ENCODE measurements at places on chromosomes 3 and 15.

DNA sequence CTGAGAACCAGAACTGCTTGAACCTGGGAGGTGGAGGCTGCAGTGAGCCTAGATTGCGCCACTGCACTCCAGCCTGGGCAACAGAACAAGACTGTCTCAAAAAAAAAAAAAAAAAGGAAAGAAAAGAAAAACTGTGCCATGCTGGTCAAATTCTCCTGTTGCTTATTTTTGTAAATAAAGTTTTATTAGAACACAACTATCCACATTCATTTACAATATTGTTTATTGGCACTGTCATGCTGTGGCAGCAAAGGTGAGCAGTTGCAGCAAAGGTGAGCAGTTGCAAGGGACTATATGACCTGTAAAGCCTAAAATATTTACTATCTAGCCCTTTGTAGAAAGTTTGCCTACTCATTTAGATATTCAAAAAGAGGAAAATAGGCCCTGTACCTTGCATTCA is 18.3 kb downstream of the ASTE1 start:
- DNase-seq: no peak
- H3K27ac ChIP-seq: no peak overlapping the region
- H3K36me3 ChIP-seq: peaks cover 18% of the 10 kb centered on the region
- no peaks in the 10 kb centered on the region for H3K27me3 ChIP-seq
- no peaks in the 10 kb centered on the region for H3K4me1 ChIP-seq

GRCh38 chr15:29135309-29135657 is 134.3 kb downstream of the NSMCE3 start:
- H3K36me3 ChIP-seq: no peaks in the 10 kb centered on the region
- no peak overlapping the region for H3K27ac ChIP-seq
- no peak for DNase-seq
- H3K4me3 ChIP-seq: no peak overlapping the region

DNA sequence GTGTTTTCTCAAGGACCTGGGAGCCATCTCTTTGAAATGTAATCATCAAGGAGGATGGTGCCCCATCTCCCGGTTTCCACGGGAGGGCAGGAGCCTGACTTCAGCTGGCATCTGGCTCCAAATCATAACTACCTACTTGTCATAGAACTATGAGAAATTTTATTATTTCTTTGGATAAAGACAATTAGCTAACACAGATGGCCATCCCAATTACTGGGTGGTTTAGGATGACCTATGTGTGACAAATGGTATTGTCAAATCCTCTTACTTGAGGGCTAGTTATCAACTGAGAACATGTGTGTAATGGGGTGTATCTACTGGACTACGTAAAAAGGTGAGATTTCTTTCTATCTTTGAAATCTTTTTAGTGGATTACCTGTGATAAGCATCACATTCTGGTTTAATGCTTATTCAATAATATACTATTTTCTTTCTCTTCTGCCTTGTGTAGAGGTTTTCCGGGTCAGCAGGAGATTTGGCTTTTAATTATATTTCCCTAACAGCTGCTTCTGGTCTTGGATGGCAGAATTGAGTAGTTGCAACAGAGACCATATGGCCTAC is 15.3 kb upstream of the PARP14 start:
- H3K27ac ChIP-seq: no peak overlapping the region
- H3K36me3 ChIP-seq: no peaks in the 10 kb centered on the region
- H3K27me3 ChIP-seq: no peaks in the 10 kb centered on the region
- H3K4me3 ChIP-seq: no peak overlapping the region

DNA sequence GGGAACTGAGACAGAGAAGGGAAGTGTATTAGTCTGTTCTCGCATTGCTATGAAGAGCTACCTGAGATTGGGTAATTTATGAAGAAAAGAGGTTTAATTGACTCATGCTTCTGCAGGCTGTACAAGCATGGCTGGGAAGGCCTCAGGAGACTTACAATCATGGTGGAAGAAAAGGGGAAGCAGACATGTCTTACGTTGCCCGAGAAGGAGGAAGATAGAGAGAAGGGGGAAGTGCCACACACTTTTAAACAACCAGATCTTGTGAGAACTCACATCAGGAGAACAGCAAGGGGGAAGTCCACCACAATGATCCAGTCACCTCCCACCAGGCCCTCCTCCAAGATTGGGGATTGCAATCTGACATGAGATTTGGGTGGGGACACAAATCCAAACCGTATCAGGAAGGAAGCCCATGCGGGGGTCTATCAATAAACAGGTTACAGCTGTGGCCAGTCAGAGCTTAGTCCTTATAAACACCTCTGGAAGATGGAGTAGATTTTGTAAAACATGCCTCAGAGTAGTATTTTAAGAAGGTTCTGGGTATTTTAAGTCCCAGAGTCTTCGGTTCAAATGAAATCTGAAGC is 153.9 kb downstream of the GHSR start:
- H3K27me3 ChIP-seq: no peaks in the 10 kb centered on the region
- H3K4me1 ChIP-seq: no peaks in the 10 kb centered on the region
- no peaks in the 10 kb centered on the region for H3K36me3 ChIP-seq
- DNase-seq: no peak

DNA sequence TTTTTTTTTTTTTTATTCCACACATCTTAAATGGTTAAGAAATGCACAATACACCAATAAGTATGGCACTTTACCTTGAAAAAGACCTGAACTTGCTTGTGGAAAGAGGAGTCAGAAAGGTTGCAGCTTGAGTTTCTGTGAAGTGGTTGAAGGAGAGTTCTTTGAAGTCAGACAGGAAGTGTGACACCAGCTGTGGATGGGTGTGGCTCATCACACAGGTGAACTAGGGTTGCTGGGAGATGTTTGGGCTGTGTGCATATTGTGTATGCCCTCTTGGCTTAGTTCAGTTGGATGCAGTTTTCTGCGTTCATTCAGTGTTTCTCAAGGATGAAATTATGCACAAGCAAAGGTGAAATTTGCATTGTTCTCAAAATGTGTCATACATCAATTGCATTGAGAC is 6.3 kb downstream of the AEN start:
- peaks cover 87% of the 10 kb centered on the region for H3K4me1 ChIP-seq
- DNase-seq: peak; percentile 59
- H3K4me3 ChIP-seq: no peak overlapping the region
- H3K27ac ChIP-seq: peak overlapping the region; percentile 64
- peaks cover 33% of the 10 kb centered on the region for H3K36me3 ChIP-seq
- H3K27me3 ChIP-seq: no peaks in the 10 kb centered on the region

DNA sequence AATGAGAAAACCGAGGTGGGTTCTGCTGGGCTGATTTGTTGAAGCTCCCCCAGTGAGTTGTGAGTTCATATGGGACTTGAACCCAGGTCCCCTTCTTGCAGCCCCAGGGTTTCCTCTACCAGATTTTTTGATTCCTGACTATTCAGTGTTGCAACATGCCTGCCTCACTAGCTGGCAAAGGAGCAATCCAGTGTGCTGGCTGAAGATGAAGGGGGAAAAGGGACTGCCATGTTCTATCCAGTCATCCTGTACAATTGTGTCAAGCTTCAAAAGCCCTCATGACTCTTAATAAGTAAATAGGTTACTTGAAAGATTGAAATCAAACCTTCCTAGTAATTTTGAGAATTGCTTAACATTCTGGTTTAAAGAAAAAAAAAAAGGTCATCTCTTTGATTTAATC is 211.5 kb upstream of the TP63 start:
- no peaks in the 10 kb centered on the region for H3K4me1 ChIP-seq
- no peak overlapping the region for H3K27ac ChIP-seq
- no peaks in the 10 kb centered on the region for H3K36me3 ChIP-seq
- no peak overlapping the region for H3K4me3 ChIP-seq

DNA sequence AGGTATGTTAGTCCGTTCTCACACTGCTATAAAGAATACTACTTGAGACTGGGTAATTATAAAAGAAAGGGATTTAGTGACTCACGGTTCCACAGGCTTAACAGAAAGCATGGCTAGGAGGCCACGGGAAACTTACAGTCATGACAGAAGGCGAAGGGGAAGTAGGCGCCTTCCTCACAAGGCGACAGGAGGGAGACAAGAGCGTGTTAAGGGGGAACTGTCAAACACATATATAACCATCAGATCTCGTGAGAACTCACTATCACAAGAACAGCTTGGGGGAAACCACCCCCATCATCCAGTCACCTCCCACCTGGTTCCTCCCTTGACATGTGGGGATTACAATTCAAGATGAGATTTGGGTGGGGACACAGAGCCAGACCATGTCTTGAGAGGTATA is 30.4 kb downstream of the SPRED1 start:
- no peak for DNase-seq
- H3K4me1 ChIP-seq: no peaks in the 10 kb centered on the region
- no peaks in the 10 kb centered on the region for H3K36me3 ChIP-seq
- H3K27me3 ChIP-seq: no peaks in the 10 kb centered on the region
- no peak overlapping the region for H3K4me3 ChIP-seq
- no peak overlapping the region for H3K27ac ChIP-seq
